ENCODE measurements at places on chromosomes 7 and 10. TPM values are rescaled to one million over a fixed set of nuclear protein-coding genes. Genes with fewer than 3 reads are reported as not detected.

GRCh38 chr10:129796710-129797420, 167.2 kb downstream of the EBF3 start:
- no peak for DNase-seq
- H3K4me1 ChIP-seq = no peaks in the 10 kb centered on the region
- no peak overlapping the region for H3K4me3 ChIP-seq
- no peak overlapping the region for H3K27ac ChIP-seq
- H3K36me3 ChIP-seq = no peaks in the 10 kb centered on the region

DNA sequence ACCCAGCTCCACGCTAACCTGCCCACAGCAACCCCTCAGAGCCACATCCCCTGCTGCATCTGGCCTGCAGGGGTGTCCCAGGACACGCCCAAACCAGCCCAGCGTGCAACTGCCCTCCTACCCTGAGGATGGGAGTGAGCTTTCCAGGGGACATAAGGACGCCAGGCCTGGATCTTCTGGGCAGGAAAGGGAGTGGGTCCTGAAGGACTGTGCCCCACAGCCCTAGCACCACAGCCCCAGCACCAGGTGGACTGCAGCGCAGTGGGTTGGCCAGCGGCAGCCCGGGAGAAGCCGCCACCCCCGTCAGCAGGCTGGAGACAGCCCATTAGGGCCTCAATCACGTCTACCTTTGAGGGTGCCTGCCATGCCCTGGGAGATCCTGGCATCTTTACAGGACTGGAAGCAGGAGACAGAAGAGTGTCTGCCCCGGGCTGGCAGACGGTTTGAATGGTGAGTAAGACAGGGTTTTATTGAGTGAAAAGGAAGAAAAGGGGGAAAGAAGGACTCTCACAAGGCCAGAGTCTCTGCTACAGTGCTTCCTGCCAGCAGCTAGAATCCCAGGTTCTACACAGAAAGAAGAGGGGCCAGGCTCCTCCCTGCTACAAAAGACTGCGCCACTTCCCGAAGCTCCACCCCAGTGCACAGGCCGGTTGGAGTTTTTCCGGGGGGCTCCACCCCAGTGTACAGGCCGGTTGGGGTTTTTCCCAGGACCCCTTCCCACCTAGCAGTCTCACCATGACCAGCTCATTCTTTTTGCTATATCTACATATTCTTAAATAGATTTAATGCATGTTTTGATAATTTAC, 69.8 kb upstream of the KCTD7 start:
- no peaks in the 10 kb centered on the region for H3K4me1 ChIP-seq
- H3K36me3 ChIP-seq = no peaks in the 10 kb centered on the region
- DNase-seq = no peak
- H3K4me3 ChIP-seq = no peak overlapping the region
- H3K27ac ChIP-seq = no peak overlapping the region

GRCh38 chr10:100826983-100827818, 81.8 kb downstream of the PAX2 start:
- peak; percentile 38 for DNase-seq
- peaks cover 37% of the 10 kb centered on the region for H3K27me3 ChIP-seq
- H3K4me3 ChIP-seq = no peak overlapping the region
- H3K27ac ChIP-seq = no peak overlapping the region
- H3K36me3 ChIP-seq = no peaks in the 10 kb centered on the region

Gene GNG11
- total RNA-seq = 4.8 TPM

Gene NPY4R
- not detected for total RNA-seq
